ENCODE measurements at places on chromosomes 12 and 14. TPM values are rescaled to one million over a fixed set of nuclear protein-coding genes. Genes with fewer than 3 reads are reported as not detected.

DNA sequence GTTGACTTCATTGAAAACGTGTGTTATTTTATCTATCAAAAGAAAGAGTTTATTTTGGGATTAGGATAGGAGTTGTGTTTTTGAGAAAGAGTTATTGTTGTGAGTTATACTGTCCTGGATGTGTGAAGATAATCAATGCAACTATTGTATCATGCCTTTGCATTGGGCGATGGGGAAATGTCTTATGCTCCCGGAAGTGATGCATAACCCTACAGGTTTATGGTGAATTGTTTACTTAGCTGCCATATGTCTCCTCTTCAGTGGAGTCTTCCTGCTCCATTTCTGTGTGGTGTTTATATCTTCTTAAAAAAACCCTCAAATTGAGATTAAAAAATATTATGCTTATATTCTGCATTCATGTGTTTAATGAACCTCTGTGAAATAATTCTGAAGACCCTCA is 6.5 kb downstream of the PDE3A start:
- no peak for ATAC-seq

- ATAC-seq: no peak
Observed at GRCh38 chr14:90426663-90427062, 29.8 kb downstream of the CALM1 start.

LRRC9 gene
- 0.12 TPM for total RNA-seq

- no peak for ATAC-seq
Observed at GRCh38 chr14:56196274-56196673, 78.1 kb downstream of the PELI2 start.

DNA sequence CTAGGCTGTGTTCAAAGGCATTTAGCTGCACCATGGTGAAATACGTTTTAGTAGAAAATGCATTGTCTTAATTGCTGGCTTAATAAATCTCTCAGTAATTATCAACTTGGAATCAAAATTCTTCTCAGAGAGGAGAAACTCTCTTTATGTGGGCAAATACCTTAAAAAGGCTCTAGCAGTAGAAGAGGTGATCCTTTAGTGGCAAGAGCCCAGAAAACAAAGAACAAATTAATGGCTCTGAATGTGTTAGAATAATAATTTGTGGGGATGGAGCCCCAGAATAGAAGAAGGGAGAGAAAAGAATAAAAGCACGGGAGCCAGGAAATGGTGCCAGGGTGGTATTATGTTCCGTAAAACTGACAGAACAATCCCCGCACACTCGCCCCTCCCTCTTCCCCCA is 14.8 kb downstream of the TSPAN8 start:
- no peak for ATAC-seq

CEBPE gene
- total RNA-seq: not detected

GRCh38 chr12:41835556-41835955 is 309.1 kb downstream of the GXYLT1 start:
- no peak for ATAC-seq

DNA sequence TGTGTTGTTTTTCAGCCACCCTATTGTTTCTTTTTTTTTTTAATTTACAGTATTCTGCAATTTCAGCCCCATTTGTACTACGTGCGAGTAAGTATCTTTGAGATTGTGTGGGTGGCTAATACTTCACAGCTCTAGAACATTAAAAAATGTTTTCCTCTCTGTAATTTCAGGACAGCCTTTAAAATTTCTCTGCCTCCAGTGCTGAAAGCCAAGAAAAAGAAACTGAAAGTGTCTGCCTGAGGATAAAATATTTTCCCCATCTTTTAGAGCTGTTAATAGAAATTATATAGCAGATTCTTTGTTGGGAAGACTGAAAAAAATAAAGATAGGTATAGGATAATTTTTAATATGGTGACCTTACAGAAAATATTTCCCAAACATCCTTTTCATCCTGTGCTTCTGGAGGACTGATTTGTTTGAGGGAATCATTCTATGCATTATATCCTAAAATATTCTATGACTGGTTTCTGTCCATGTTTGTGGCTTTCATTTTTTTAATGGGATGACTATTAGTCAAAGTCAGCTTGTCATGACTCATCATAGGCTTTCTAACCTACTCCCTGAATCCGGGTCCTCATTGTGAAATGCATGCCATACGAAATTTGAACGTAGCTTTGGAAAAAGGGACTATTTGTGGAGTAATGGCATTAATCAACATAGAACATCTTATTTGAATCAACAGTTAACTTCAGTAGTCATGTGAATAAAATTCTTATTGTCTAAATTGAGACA is 10.8 kb upstream of the TCTN2 start:
- peak; percentile 82 for ATAC-seq

DNA sequence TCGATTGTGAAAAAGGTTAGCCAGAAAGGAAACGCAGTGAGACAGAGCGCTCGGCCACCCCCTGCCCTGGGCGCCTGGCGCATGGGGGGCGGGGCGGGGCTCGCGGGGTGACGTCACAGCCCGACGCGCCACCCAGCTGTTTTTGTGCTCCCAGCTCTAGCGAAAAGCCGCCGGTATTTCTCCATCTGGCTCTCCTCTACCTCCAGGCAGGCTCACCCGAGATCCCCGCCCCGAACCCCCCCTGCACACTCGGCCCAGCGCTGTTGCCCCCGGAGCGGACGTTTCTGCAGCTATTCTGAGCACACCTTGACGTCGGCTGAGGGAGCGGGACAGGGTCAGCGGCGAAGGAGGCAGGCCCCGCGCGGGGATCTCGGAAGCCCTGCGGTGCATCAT is at the start of gene GABARAPL1:
Gene GABARAPL1, plus strand, starts transcription at position 139 of the 393 bp plus-strand sequence. Its CDS starts 253 bp downstream, at position 392.
- ATAC-seq: peak; percentile 82

DNA sequence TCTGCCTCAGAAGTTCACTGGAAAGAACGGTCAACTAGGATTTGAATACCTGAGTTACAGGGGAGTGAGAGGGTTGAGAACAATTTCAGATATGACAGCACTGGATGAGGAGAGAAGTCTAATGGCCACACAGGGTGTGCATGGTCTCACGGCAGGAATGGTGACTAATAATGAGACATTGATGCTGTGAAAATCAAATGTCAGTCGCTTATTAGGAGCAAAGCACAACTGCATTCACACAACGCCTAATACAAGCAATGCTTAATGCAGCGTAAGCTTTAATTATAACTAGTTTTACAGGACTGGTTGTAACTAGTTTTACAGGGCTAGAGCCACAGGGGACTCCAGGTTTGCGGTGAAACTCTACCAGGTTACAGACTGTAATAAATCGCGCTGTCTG is 23.4 kb upstream of the PRIMA1 start:
- peak; percentile 81 for ATAC-seq

ACSS3 gene
- 0.68 TPM for total RNA-seq

GRCh38 chr14:72443256-72443655 is 450.6 kb downstream of the DPF3 start:
- no peak for ATAC-seq

SCNN1A gene
- total RNA-seq: 142 TPM

- ATAC-seq: no peak
Observed at GRCh38 chr14:99391671-99392070, 89.0 kb downstream of the SETD3 start.

MYL2 gene
- 1.7 TPM for total RNA-seq

DNA sequence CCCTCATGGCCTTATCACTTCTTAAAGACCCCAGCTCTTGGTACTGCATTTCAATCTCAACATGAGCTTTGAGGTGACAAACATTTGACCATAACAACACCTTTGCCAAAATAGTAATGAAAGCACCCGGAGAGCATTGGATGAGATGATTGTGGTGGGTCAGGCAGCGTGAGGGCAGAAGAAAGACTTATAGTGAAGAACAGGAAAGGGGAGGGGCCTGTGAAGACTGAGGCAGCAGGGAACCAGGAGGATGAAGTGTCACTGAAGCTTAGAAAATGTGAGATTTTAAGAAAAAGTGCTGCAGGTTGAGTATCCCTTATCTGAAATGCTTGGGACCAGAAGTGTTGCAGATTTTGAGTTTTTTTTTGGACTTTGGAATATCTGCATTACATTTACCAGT is 86.3 kb downstream of the EMP1 start:
- no peak for ATAC-seq

SVOP gene
- total RNA-seq: not detected

DNA sequence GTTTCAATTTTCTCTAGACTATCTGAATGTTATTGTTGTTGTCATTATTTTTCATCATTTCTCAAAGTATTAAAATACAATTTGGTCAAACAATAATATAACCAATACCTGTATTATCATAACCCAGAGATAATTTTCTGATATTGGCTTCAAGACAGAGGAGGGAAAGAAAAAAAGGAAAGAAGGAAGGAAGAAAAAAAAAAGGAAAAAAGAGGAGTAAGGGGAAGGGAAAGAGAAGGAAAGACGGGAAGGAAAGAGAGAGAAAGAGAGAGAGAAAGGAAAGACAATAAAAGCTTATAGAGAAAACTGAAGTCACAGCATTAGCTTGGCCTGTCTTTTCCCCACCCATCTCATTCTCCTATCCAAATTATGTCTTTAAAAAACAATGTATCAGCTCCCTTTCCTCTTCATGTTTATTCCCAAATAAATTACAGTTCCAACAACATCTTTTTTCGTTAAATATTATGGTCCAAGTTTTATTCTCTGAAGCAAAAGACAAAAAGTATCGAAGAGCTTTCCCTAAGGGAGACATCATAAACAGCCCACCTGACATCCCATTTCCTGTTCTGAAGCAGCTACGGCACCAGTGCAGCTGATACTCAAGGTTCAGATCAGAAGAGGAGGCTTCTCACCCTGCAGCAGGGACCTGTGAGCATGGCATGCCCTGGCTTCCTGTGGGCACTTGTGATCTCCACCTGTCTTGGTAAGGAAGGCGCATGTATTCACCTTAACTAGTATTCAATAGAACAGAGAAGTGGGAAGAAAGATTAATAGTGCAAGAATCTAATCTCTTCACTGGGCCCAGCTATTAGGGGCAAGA is 308.3 kb downstream of the DAD1 start:
- no peak for ATAC-seq

DNA sequence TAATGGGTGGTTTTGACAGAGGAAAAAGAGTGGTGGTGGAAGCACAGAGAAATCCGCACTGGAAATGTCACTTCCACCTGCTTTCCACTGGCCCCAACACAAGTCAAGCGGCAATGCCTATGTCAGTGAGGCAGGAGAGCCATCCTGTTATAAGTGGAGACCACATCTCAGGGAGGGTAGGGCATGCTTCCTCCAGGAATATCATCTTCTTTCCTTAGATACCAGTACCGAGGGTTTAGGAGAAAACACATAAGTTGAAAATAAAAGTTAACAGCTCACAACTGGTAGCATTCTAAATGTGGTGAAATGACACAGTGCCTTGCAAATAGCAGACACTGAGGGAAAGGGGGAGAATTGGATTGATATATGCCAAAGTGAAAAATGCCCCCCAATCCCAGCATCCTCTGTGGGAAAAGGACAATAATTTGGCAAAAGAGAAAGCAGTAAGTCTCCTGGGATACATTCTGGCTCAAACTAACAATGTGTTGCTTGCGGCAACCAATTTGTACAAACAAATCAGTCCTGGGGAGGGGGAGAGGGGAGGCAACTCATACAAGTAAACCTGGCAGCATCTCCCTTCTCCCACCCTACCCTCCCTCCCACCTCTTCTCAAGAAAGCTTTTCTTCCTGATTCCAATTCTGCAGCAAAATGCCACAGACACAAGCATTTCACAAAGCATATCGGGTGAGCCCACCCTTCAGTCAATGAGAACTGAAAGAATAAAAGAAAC is 57.1 kb downstream of the STON2 start:
- no peak for ATAC-seq

DNA sequence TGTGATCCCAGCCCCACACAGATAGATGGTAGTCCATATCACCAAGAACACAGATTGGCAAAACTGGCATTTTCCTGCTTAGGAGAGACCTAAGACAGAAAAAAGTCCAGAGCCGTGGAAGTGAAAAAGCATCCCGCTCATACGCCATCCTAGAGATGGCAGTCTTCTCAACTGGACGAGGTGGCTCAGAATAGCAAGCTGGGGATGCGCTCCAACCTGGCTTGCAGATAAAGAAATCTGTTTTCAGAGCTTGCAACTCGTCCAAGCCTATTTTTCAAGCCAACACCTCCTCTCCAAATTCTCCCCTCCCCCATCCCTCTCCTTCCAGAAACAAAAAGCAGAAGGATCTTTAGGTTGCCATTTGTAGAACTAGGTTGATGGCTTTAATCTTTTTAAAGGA is 74.3 kb upstream of the OTX2 start:
- no peak for ATAC-seq

DNA sequence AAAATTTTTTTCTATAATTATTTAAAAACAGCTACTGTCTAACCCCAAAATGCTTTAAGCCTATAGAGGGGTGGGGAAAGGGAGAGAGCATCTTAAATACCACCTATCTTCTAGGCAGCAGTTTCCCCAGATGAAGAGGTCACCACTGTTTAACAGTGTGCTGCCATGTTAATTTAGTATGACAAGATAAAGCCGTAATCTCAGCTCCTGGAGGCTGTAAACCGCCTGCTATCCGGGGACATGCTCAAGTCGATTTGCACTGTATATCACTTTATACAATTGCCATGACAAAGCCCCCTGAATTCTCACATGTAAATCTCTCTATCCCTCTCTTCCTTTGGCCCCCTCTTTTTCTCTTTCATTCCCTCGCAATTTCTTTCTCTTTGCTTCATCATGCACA is 68.5 kb downstream of the SOX5 start:
- no peak for ATAC-seq

DNA sequence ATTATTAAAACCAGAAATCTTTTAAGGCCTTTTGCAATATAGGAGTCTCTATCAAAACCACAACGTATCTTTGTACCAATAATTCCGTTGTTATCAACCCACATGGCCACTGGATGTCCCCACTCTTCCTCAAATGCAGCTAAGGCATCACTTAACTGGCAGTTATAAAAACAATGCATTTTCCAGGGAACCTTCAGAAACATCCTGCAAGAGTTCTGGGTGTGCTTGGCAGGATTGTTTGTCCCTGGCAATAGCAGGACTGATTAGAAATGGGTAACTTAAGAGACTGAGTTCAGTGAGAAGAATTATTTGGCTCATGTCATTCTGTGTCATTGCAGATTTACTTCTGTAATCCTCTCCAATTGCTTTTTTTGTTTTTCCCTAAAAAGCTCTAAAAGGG is 112.0 kb downstream of the SLC15A5 start:
- no peak for ATAC-seq

GRCh38 chr14:69281450-69282169 is 21.7 kb downstream of the GALNT16 start:
- no peak for ATAC-seq

VEZT gene
- 49.9 TPM for total RNA-seq

DNA sequence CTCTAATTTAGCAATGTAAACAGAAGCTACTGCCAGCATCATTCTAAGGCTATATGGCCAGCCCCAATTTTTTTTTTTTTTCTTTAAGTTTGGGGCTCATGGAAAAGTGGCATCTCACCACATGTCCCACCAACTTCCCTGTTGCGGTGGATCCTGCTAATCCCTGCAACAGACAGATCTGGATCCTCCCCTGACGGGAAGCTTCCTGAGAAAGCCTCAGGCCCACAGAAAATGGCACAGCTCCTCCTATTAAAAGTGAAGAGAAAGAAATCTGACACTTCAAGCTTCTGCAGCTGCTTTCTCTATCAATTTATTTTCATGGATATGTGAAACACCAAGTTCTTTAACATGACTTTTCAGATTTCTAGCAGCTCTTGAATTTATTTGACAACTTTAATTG is 433.8 kb upstream of the DCN start:
- ATAC-seq: no peak

- peak; percentile 87 for ATAC-seq
Observed at GRCh38 chr14:71175491-71175890, 268.2 kb downstream of the PCNX1 start.

PDE3A gene
- total RNA-seq: 0.56 TPM

TSPAN8 gene
- 0.60 TPM for total RNA-seq

RERG gene
- total RNA-seq: 1.9 TPM
